NCI-H187 (cell line): ENCODE measurements at places on chromosomes 6 and 20.
A peak's percentile ranks its signal among the peaks of the same experiment; 100 is the strongest.

GRCh38 chr6:105892577-105893262 is 193.4 kb upstream of the PRDM1 start:
- DNase-seq: no peak

DNA sequence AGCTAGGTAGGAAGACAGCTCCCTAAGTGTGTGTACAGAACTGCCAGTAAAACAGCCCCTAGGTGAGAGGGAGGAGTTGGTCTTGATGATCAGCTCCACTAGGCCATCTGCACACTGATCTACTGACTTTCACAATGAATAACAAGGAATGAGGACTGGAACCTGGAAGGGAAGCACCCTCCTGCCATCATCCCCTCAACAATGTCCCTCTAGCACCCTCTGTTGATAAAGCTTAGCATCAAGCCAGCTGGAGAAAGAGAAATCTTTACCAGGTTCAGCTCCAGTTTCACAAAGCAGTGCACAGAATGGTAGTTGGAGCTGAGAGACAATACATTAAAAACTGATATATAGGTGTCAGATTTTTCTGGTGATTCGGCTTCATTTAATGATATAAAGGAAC is 57.2 kb upstream of the IRAK1BP1 start:
- no peak for DNase-seq

GRCh38 chr6:12022953-12023388 is 10.9 kb downstream of the HIVEP1 start:
- DNase-seq: no peak

DNA sequence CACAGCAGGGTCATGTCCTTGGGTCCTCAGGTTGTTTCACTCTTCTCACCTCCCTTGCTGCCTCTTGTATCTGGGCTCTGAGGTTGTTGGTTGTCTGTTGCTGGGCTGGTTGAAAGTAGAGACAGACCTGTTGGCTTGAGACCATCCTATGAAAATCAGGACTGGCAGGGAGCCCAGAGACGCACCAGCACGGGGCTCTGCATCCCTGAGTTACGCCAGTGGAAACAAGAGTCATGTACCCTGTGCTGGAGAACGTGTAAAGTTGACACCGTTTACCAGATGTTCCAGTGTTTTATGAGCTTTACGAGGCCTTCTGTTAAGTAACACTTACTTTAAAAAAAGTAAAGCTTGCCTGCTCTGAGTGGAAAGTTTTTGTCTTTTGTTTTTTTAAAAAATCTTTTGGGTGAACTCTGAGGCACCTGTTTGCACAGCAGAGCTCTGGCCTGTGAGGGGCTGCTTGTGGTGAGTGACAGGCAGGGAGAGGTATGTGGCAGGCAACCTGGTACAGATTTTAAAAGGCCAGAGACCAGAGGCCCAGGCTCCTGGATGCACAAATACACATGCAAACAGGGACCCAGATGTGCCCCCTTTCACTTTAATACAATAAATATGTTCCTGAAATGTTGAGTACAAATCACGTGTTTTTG is 260.0 kb upstream of the SUPT3H start:
- no peak for DNase-seq

DNA sequence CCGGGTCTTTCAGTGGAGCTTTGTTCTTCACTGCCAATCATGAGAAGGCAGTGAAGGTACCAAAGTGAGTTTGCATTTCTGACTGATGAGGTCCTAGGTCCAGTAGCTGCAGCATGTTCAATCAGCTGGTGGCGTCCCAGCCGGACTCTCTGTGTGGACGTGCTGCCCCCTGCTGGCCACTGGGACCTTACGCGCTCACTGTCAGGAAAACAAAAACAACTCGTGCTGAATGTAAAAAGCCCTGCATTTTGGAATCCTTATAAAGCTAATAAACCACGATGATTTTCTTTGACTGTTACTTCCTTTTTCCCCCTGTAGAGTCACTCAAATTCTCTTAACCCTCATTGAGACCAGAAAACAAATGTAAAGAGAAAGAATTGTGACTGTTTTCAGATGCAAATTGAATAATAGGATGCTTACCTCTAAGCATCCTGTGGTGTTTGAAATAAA is 4.9 kb upstream of the CD24 start:
- peak; percentile 56 for DNase-seq

DNA sequence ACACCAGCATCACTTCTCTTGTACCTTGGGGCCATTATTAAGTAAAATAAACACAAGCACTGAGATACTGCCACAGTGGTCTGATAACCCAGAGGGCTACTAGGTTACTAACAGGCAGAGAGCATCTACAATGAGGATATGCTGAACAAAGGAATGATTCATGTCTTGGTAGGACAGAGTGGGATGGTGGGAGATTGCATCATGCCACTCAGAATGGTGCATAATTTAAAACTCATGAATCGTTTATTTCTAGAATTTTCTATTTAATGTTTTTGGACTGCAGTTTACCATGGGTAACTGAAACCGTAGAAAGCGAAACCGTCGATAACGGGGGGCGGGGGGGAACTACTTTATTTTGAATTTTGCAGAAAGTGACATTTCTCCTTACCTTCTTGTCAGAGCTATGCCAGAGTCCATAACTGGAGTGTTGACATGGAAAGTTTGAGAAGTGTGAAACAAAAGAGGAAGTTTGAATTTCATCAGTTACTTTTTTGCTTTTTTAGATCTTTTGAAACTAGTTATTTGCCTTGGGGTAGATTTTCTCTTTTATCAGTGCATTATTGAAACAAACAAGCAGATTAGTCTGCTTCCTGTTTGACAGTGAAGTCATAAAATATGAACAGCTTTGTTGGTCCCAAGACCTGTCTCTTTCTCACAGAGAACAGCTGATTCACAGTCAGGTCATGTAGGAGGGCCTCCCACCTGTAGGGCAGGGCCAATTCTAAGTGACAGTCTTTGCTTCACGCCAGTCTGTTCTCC is 124.9 kb downstream of the KLHL32 start:
- no peak for DNase-seq

DNA sequence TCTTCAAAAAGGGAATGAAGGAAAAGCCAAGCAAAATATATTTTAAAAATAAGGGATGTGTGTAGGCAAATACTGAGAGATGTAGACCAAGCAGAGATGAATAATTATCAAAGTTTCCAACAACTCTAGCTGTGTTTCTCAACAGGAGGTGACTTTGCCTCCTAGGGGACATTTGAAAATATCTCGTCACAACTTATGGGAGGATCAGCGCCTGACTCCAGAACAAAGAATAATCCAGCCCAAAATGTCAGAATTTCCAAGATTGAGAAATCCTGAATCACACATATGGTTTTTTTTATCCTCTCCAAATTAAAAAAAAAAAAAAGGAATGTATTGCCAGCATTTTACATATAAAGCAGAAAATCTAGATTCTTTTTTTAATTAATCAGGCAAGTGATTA is 241.2 kb upstream of the ZFP64 start:
- DNase-seq: no peak

- peak; percentile 20 for DNase-seq
Observed at GRCh38 chr6:125301435-125302391, at the start of gene HDDC2. Gene HDDC2, minus strand, starts transcription at chr6:125301967. Its CDS starts 35 bp downstream, at chr6:125301932.

GRCh38 chr6:28710466-28711191 is 184.9 kb downstream of the GPX5 start:
- no peak for DNase-seq

GRCh38 chr20:12069181-12069580 is 151.5 kb downstream of the BTBD3 start:
- DNase-seq: no peak

- DNase-seq: no peak
Observed at GRCh38 chr6:131947986-131948661, 3.0 kb downstream of the CCN2 start.

- DNase-seq: no peak
Observed at GRCh38 chr20:25058051-25058846, at the start of gene ACSS1. Gene ACSS1, minus strand, starts transcription at chr20:25058139. Its CDS starts 37 bp downstream, at chr20:25058102.

DNA sequence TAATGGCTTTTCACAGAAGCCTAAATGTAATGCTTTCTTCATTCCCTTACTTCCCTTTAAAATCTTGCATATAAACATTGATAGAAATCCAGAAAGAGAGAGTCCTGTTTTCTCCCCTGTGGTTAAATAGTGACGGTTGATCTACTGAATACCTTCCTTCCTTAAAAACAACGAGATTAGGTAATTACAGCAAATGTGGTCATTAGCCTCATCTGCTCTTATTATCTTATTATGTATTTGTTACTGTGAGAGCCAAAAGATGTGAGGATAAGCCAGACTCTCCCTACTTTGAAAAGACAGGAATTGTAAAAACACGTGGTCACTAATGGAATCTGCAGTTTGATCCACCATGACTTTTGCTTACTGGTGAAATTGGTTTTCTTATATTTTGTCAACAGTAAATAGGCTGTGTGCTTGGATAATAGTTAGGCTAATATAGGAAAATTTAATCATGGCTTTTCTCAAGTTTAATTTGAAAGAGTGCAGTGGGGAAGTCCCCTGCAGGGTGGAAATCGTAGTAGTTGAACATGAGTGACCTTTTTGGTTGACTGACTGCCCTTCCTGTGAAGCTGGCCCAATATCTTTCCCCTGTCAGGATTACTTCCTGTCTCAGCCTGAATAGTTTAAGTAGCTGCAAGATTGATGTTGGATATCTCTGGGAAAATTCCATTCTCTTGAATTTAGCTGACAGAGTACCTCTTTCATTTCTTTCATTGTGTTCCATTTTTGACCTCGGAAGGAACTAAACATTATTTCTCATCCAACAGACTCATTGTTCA is 62.8 kb downstream of the JARID2 start:
- no peak for DNase-seq

DNA sequence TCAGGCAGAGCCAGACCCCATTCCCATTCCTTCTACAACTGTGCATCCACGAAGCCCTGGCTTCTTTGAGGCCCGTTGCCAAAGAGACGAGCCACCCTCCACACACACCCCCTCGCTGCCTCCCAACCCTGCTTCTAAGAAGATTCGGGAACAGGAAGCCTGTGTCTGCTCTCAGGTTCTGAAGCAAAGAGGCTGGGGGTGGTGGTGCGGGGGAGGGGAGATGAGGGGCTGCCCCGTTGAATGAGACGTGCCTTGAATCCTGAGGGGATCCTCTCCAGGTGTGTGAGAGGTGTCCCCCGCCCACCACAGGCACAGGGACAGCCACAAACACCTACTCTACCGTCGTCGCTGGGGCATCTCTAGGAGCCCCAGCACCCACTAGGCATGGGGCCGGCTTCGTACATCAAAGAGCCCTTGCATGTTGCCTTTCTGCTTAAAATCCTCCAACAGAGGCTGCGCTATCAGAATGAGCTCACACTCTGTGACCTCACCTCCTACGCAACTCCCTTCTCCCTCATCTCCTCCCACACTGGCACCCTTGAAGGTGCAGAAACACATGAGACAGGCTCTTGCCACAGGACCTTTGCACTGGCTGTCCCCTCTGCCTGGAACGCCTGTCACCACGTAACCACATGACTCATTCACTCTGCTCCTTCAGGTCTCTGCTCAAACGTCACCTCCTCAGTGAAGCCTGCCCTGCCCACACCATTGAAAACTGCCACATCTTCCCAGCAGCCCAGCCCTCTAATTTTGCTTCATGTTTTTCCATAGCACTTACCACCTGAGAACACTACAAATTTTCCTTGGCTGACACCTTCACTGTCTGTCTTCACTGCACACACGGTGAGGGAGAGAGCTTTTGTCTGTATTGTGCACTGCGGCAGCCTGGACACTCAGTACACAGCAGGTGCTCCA is 58.5 kb downstream of the PREX1 start:
- no peak for DNase-seq
